NAMALWA (cell line): ENCODE measurements at places on chromosomes 11 and 22.

- DNase-seq = peak; percentile 23
These were observed 418.5 kb downstream of the MIAT start for GRCh38 chr22:27075891-27076290.

DNA sequence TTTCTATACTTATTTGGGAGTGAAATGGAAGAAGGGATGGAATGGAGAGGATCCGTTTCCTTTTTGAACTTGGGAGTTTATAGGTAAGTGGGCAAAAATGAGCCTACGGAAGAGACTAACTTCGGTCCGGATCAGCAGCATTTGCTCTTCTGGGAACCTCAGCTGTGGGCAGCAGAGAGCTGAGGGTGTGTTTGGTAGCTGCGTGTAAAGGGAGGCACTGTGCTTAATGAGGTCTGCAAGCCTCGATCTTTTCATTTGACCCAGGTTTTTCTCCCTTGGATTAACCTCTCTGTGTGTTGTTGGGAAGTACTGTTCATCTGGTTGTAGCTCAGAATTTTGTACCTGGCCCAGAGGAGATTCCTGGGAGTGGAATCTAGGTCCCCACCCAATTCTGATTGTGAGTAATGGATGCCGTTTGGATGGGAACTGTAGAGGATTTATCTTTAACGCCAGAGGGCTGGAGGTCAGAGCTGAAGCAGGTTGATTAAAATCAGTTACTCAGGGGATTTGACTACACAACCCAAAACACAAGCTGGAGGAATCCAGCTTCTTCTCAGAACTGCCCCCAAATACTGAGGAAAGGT lies 201.6 kb upstream of the SORL1-AS1 start:
- no peak for DNase-seq

DNA sequence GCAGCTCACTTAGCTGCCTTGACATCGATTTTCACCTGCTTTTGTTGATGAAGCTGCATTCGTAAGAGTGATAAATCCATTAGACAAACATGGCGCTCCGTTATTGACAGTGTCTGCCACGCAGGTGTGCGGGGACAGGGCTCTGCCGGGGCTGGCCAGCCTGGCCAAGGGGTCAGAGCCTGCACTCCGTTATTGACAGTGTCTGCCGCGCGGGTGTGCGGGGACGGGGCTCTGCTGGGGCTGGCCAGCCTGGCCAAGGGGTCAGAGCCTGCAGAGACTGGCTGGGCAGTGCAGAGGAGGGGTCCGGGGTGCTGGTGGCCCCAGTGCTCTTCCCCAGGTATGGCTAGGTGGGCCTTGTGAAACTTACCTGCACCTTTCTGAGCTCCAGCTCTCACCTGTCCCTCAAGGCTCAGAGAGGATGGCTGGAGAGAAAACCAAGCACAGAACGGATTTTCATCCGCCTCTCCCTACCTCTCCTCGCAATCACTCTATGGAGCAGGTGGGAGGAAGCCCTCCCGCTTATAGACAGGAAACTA lies 101.6 kb upstream of the B3GAT1 start:
- no peak for DNase-seq

DNA sequence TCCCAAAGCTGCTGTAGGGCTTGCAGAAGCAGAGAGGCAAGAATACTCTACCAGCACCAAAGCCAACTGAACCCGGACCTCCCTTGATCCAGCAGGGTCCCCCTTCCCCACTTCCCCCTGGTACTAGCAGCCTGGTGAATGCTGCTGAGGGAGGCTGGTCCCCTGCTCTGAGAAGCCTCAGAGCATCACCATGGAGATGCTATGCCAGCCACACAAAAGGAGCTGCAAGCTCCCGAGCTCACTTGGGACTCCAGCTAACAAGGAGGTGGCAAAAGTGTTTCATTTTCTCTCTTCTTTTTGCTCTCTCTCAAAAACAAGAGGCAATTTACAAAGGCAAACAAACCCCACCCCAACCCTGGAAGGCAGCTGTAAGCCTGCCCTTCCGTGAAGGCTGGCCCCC lies 509.8 kb downstream of the BUD13 start:
- DNase-seq = no peak

DNA sequence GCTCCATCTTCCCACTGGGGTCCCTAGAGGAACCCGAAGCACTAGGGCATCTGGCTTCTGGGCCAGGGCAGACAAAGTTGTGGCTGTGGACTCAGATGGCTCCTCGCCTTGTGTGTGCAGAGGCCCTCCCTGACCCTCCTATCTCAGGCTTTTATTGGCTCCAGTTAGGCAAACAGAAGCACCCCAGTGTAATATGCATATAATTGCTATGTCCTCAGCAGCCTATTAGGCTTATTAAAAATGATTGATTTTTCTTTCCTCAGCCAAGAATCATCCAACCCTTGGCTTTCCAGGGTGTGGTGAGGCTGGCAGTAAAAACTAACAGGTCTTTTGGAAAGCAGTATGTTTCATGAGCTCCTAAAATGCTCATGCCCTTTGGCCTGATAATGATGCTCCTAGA lies 22.3 kb downstream of the UPB1 start:
- DNase-seq = no peak

GRCh38 chr11:43116071-43116470 lies 195.7 kb upstream of the API5 start:
- no peak for DNase-seq

DNA sequence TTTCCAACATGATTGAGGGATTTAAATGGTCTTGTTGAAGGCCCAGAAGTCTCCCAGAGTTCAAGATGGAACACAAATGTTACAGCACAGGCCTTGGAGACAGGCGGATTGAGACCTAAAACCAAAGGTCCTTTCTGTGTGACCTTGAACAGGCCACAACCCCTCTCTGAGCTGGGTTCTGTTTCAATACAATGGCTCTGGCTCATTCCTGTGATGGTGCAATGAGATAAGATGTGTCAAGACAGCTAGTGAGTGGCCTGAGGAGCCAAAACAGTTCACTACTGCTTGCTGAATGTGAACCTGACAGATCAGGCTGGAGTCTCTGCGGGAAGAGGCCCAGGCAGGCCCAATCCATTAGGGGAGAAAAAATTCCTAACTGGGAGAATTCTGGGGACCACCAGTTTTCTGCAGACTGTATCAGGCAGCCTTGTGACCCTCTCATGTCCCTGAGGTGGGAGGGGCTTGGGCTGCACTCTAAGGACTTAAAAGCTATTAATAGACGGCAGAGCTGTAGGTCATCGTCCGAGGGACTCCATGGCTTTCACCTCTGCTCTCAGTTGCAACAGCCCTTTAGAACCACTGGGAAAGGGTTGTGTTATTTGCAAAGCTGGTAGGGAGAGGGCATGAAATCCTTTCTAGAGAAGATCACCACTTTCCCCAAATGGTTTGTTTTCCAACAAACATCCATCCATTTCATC lies 126.1 kb upstream of the TEAD1 start:
- DNase-seq = no peak

DNA sequence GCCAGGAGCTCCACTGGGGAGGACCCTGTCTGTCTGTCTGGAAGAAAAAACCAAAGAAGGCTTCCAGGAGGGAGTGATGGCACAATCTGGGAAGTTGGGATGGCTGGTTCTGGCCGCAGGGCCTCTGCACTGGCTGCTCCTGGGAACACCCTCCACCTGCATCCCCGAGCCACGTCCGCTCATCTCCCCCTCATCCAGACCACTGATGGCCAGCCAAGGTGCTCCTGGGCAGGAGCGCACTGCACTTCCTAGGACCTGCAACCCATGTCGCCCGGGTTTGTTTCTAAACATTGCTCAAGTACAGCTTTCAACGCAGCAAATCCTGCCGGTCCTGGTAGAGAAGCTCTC lies 4.9 kb upstream of the IFITM10 start:
- no peak for DNase-seq

DNA sequence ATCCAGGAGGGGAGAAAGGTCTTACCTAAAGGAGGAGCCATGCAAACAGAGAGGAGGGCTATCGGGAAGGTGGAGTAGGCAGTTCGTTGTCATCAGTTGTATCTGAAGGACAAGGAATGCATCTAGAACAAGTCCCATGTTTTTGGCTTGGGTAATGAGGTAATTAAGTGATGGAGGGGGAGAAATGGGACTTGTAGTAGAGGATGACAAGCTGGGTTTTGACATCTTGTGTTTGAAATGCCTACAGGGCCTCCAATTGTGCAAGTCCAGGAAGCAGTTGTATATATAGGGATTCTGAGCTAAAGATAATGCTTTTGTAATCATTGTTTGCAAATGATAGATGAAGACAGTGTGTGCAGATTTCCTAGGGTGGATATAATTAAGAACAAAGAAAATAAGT lies 622.8 kb downstream of the NTM start:
- no peak for DNase-seq

- DNase-seq = peak; percentile 68
These were observed 1.8 kb downstream of the FLI1 start for GRCh38 chr11:128695539-128696221.
